Activated CD8-positive, alpha-beta memory T cell treated with anti-CD3 and anti-CD28 coated beads, Interleukin-2, amount 50 U/mL, for 4 hours (primary cell): ENCODE measurements at places on chromosomes 6 and 20.
A peak's percentile ranks its signal among the peaks of the same experiment; 100 is the strongest.

DNA sequence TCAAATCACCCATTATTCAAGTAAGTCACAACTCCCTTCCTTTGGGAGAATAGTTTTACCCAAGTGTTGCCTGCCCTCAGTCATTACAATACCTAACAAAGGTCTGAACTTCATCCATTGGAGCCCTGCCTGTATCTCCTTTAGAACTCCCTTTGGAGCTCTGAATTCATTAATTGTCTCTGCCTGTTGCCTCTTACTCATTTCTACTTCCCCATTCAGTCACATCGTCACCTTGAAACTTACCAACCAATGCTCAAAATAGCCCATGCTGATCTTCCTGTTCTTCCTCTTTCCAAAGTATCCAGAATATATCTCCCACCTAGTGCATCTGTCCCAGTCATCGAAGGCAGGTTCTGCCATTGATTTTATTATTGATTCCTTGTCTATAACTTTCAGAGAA is 120.7 kb upstream of the ADGRF1 start:
- DNase-seq: no peak

DNA sequence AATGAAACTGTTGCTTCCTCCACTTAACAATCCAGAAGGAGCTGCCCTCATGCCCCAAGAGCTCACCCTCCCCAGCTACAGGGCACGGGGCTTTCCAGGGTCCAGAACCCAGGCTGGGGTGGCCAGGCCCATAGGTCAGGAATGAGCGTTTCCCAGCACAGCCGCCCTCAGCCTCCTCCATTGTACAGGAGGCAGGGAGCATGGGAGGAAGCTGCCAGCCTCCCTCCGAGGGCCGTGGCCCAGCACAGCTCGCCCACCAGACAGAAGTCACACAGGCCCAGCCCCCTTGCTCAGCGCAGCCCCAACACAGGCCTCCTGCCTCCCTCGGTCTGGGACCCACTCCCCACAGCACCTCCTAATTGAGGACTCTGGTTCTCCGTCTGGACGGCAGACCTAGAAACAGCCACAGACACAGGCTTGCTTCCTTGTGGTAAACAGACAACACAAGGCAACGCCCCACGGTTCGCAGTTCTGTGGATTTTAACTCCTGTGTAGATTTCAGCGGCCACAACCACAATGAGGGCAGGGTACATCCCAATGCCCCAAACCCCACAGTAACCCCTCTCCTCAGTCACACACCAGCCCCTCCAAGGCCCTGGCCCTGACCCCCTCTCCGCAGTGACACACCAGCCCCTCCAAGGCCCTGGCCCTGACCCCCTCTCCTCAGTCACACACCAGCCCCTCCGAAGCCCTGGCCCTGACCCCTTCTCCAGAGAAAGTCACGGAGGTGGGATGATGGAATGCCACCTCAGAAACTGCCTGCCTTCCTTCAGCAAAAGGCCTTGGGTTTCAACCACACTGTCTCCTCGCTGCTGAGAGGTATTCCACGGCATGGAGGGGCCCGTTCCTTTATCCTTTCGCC is 173.5 kb downstream of the DLL1 start:
- no peak for DNase-seq

GRCh38 chr6:68649669-68650068 is 14.6 kb downstream of the ADGRB3 start:
- no peak for DNase-seq

- peak; percentile 63 for DNase-seq
Observed at GRCh38 chr6:31888276-31889258, 8.9 kb downstream of the EHMT2 start.

DNA sequence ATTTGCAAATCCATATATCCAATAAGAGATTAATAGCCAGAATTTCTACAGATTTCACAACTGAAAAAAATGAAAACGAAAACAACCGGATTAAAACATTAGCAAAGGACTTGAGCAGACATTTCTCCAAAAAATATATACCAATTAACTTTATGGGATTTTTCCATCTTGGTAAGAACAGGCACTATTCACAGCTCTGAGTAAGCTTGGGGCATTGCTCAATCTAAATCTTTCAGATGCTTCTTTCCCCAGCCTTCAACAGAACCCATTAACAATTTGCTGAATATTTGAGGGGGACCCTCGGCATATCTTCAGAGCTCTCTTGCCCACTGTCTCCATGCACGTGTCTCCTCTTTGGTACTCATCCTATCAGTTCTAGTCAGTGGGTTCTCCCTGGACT is 111.7 kb upstream of the CD93 start:
- no peak for DNase-seq
